Activated T-helper 9 cell treated with anti-CD3 and anti-CD28 coated beads, Interleukin-2, amount 50 U/mL, for 16 hours (primary cell): ENCODE measurements at places on chromosomes 5 and 9.

- DNase-seq, result no peak
These were observed 53.9 kb downstream of the OSTF1 start for GRCh38 chr9:75142202-75142601.

GRCh38 chr5:19706776-19707175 is 281.2 kb downstream of the CDH18 start:
- DNase-seq, result no peak

DNA sequence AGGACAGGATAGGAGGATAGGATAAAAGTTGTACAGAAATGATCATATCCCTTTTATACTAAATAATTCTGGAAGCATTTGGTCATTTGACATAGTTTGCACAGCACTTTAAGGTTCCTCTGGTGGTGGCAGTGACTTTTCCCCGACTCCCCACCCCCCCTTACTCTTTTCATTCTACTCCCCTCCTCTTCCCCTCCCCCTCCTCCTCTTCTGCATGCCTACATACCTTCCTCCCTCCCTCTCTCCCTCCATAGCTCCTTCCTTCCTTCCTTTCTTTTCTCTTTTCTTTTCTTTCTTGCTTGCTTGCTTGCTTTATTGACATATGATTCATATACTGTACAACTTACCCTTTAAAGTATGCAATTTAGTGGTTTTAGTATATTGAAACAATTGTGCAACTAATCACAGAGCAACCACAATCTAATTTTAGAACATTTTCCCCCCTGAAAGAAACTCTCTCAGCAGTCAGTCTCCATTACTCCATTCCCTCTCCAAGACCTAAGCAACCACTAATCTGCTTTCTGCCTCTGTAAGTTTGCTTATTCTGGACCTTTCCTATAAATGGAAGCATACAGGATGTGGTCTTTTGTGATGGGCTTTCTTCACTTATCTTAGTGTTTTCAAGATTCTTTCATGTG is 159.0 kb downstream of the HACD4 start:
- DNase-seq, result no peak

- no peak for DNase-seq
These were observed 551.3 kb downstream of the PDE4D start for GRCh38 chr5:59342181-59342580.

- no peak for DNase-seq
These were observed 61.3 kb downstream of the GLIS3 start for GRCh38 chr9:4238522-4238921.

DNA sequence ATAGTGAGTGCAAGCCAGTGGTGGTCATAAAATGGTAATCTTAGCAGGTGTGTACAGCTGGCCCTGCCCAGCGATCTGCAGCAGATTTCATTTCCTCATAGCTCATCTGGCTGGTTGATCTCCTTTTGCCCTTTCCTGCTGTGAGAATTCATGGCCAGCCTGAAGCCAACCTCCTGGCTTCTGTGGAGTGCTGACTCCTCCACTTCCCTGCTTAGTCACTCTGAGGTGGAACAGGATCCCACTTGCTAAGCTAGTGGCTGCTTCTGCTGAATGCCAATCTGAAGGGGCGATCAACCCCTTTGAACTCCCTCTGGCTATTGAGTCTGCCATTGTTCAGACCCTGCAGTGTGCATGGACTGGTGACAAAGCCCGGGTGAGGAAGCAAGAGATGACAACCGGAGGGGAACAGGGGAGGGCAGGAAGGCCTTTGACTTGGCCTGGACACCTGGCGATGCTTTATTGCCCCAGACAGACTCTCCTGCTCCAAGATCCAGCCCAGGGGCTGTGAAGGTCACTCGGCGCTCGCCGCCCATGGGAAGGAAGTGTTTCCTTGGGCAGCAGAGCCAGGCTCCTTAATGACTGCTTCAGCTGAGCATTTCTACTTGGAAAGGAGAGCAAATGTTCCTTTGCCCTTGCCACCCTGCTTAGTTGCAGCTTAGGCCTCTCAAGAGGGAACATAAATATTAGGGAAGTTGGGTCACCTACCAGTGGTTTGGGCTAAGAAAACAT is 341.1 kb downstream of the ZSWIM6 start:
- no peak for DNase-seq

- peak; percentile 35 for DNase-seq
These were observed 47.6 kb downstream of the THBS4 start for GRCh38 chr5:80082731-80083100.

- no peak for DNase-seq
These were observed 26.6 kb downstream of the PTPDC1 start for GRCh38 chr9:94110821-94111252.

DNA sequence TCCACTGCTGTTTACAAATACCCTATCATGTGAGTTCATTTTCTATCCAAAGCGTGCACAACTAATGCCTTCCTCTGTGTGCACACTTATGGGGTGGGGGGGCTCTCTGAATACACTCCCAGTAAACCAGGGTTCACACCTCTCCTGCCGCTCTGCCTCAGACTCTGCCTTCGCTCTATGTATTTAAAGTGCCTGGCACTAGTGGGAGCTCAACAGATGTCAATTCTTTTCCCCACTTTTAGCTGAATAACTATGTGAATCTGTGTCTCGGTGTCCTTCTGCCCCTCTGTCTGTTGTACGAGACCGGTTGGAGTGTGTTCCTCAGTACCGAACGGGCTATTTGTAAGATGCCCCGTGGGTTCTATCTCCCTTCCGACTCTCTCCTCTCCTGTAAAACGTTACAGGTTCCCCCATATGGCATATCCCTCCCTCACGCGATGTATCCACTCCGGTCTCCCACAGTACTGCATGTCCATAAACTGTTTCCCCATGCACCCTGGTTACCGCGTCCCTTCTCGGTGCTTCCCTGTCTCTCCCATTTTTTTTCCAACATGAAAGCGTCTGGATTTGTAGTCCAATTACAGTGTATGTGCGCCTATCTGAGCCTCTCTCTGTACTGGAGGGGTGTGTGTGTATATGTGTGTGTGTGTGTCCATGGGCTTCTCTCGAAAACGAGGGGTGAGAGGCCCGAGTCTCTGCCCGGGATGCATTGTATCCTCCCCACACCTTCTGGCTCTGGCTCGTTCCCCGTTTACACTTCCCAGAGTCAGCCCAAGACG is 1.6 kb downstream of the ELL2 start:
- no peak for DNase-seq

GRCh38 chr5:181187500-181188213 is 17.3 kb downstream of the TRIM7 start:
- no peak for DNase-seq

DNA sequence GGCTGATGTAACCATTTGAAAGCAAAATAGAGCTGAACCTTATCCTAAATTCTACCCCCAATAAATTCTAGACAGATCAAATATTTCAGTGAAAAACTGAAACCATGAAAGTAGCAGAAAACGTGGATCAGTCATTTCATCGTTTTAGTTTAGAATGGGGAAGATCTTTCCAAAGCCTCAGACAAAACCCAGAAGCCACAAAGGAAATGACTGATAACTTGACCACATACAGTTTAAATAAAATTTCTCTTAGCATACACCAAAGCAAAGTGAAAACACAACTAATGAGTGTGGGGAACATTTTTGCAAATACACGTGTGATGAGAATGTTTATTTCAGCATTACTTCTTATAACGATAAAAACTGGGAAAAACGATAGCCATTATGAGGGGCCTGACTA is 284.8 kb downstream of the ADGRV1 start:
- DNase-seq, result no peak

- DNase-seq, result no peak
These were observed 110.6 kb downstream of the PLPPR1 start for GRCh38 chr9:101139082-101139481.

DNA sequence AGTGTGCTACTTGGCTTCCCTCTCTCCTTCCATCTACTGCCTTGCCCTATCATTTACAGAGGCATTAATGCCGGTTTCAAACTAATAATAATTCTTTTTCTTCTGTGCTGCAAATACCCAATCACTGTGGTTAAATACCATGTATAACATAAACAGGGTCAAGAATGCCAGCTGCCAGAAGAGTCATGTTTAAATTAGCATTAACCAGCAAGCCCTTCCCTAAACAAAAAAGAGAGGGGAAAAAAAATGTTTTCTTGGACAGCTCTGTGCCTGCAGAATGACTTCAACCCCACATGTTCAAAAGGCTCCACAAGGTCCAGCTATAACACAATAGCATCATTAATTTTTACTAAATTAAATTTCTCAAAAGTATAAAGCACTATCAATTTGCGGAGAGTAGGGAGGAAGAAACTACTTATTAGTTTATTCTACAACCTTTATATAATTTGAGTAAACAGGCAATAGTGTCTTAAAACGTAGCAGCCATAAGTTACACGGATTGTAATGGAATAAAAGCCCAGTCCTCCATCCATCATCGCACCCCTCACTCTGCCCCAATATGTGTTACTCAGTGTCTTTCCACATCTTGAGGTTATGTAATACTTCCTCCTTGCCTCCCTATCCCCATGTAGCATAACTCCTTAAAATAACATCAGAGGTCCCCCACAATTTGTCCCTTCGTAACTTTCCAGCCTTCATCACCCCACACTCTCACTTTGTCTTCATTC is 3.9 kb downstream of the LPAR1 start:
- no peak for DNase-seq

GRCh38 chr5:139027150-139027549 is 152.0 kb upstream of the LRRTM2 start:
- DNase-seq, result no peak

DNA sequence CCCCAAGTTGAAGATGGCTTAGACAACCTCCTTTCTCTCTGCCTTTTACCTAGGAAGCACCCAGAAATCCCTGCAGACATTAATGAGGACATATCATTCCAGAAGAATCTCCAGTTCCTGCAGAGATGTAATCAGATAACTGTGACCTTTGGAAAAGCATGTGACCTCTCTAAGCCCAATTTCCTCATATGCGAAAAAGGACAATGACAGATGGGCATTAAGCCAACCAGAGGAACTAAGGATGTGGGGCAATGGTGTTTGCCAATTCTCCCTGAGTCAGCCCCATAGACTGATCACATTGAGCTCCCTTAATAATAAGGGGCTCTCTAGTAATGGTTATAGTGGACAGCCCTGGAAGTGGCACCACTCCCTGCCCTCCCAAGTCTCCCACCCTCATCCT is 10.1 kb upstream of the FOXI1 start:
- no peak for DNase-seq

GRCh38 chr5:44664711-44665100 is 144.0 kb upstream of the MRPS30 start:
- DNase-seq, result no peak

DNA sequence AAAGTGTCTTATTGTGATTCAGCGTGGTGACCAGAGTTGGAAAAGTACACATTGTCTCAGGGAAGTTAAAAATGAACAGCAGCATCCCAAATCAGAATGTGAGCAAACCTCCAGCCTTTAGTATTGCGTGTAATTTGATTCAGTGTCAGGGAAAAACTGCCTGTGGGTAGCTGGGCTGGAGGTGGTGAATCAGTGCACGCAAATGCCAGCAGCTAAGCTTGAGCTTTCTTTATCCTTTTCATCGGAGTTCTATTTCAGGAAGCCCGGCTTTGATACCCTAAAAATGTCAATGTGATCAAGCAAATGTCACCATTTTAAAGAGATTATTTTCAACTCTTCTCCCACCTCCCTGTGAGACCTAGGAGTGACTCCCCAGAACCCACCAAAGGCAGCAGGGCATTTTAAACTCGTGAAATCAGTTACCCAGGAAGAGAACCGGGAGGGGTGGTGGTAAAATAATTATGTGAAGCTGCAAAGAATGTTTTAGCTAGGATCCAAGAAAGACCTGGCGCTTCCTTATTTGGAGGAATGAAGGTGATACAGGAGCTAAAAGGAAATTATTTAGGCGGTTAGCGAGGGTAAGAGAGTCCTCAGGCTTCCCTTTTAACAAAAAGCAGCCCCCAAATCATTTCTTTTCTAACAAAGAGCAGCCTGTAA is 25.7 kb upstream of the C5orf47 start:
- DNase-seq, result no peak

DNA sequence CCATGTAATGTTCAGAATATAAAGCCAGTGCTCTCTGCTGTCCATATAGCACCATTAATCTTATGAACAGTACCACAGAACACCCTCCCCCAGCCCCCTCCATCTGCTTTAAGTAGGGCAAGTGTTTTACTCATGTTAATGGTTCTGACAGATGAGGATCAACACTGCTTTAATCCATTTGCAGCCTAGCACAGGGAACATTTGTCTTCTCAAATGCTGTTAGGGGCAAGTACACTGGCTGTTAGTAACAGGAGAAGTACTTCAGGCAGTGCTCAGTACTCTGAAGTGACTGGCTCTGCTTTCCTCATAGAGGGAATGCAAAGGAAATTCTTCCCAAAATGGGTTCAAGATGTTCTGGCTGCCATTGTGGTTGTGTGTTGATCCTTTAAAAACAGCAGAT is 202.6 kb downstream of the DCP2 start:
- DNase-seq, result no peak

DNA sequence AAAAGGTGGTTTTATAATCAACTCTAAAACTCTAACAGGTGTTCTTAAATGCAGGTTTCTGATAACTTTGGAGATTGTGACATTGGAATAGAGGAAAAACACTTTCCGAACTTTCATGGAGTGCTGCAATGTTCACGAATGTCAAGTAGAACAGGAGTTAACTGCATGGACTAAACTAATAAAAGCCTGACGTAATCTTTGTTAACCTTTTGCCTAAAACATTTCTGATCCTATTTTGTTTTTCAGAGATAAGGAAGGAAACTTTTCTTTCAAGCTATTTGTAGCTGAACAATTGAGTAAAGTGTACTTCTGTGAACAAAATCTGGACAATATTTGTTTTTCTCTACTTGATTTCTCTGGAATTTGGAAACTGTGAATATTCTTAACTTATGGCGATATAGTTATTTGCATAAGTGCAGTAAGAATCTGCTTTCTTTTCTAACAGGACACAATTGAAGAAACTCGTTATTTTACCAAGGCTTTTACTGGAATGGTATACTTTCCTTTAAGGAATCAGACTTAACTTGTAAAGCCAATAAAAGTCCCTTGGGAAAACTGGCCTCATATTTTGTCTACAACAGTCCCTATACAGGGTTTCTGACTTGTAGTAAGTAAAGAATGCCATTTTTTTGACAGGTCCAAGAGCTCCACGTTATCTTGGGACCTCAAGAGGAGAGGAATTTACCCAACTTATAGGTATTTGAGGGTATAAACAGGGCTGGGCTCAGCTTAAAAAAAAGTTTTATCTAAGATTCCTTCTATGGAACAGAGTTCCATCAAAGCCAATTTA is 154.7 kb downstream of the NXNL2 start:
- no peak for DNase-seq

DNA sequence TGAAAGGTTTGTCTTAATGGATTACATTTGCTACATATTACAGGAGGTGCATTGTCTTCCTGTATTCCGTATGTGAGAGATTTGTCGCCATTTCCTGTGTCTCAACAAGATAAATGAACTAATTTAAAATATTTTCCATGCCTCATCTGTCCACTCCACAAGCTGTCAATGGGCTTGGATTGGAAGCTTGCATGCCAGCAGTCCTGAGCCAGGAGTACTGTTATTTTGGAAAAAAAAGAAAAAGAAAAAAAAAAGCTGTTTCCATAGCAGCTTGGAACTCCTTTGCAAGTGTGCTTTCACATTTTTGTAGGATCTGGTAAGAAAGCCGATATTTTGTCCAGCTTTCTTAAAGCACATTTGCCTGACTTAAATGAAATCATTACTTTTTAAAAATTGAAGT is 330.8 kb downstream of the KDM4C start:
- DNase-seq, result no peak
